ENCODE measurements at places on chromosomes 5 and 9.
A peak's percentile ranks its signal among the peaks of the same experiment; 100 is the strongest.

DNA sequence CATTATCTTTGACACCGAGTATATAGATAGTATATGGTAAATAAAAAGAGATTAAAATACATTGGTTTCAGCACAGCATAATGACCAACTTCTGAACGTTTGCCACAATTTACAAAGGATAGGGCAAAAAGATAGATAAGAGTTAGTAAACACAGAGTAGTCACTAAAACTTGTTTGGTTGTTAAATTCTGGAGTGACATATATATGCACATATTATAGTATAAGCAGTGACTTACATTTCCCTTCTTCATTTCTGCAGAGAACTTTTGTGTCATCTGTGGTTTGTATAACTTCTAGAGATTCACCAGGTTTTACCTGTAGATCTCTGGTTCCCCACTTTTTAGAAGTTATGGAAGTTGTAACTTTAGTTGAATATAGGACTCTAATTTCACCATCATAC lies 44.4 kb upstream of the RICTOR start:
- DNase-seq, result no peak

DNA sequence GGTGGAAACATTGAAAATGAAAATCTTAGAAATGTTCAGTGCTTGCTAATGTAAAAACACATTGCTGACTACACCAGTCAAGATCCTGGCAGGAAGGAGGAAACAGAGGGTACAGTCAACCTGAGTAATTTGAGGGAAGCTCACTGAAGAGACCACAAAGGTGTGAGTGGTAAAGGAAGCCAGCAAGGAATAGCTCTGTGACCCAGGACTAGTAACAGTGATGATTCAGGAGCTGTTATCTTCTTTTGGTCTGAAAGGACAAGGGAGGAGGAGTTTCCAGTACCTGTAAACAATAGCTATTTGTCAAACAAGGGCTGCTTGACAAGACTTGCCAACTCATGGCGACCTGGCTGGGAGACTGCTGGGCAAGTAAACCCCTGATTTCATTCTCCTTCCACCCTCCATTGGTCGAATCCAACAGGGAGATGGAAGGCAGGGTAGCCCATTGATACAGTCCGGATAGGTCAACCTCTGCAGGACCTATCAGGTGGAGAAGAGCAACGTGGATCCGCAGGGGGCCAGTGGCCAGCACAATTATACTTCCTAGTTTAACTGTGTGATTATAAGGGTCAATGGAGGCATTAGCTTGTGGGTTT lies 68.1 kb downstream of the MAMDC2 start:
- DNase-seq, result no peak

DNA sequence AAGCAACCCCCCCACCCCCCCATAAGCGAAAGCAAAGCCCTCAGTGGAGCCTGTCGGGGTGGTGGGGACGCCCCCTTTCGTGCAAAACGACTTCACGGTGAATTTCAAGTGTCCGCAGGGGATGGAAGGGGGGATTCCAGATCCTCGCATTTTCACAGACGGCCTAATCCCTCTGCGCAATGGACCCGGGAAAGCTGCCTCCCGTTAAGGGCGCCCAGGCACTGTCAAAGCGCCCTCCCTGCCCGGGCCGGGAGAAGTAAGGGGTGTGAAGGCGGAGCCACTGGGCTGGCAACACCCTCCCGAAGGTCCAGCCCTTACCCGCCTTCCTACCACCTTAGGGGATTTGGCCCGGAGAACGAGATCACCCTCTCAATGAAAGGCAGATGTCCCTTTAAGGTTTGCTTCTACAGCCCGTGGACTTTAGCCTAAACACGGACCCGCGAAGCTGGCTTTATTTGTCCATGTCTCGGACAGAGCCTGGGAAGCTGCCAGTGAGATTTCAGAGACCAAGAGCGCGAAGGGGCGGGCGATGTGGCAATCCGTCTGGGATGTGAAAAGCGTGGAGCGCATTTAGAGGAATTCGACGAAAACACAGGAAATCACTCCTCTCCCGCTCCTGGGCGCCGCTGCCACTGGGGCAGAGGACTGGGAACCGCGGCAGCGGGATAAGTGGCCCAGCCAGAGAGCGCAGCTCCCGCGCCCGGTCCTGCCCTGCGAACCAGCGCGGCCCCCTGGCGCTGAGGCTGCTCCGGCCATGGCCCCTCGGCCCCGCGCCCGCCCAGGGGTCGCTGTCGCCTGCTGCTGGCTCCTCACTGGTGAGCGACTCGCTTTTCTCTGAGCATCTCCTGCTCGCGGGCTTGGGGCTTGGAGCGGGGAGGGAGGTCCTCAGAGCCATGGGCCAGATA lies at the start of the genes ITGA1 and PELO:
Gene ITGA1 (plus strand): TSS at position 317 of the 905 bp plus-strand sequence. CDS start 438 bp downstream, at position 755.
Gene PELO (plus strand): TSS at position 317 of the 905 bp plus-strand sequence. CDS start 12,479 bp downstream, outside the sequence.
- peak; percentile 76 for DNase-seq

GRCh38 chr5:89721931-89722330 lies 687.6 kb downstream of the CETN3 start:
- DNase-seq, result no peak

DNA sequence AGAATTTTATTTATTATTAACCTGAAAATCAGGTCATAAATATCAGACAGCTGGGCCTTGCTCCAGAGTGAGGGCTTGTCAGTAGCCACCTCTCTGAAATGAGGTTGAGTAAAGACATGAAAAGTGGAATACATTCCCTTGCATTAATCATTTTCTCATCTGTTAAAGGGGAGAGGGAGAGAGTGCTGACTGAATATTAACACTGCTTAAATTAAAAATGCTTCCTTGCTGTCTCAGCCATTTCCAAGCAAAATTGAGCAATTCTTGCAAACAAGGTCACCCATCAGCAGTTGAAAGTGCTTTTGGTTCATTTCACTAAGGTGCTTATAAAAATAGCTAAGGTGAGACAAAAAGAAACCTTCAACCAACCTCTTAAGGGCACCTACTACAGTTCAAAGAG lies 102.8 kb downstream of the CMYA5 start:
- DNase-seq, result no peak

GRCh38 chr5:65020492-65020891 lies 251.8 kb downstream of the CWC27 start:
- DNase-seq, result no peak

- no peak for DNase-seq
These were observed 381.5 kb upstream of the CDH18 start for GRCh38 chr5:20369518-20369885.

GRCh38 chr5:19099195-19099594 lies 888.8 kb downstream of the CDH18 start:
- DNase-seq, result no peak

DNA sequence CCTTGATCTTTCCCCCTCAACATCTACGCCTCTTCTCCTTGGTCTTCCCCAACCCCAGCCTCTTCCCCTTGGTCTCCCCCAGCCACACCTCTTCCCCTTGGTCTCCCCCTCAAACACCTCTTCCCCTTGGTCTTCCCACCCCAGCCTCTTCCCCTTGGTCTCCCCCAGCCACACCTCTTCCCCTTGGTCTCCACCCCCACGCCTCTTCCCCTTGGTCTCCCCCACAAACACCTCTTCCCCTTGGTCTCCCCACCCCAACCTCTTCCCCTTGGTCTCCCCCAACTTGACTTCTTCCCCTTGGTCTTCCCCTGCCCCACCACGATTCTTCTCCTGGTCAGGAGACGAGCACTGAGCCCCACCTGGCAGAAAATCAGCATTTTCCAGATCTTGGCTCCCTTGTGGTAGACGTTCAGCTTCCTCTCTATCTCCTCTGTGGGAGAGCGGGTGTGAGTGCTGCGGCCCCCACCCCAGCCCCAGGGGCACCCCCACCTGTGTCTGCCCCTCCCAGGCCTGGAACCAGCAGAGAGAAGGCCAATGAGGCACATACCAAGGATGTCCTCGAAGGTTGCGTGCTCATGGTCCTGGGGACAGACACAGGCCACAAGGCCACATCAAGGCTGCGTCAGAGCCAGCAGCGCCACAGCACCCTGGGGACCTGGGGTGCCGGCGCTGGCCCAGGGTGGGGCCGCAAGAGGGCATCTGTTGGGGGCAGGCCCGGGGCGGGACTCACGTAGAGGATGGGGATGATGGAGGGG lies 7.0 kb downstream of the NSMF start:
- peak; percentile 33 for DNase-seq

DNA sequence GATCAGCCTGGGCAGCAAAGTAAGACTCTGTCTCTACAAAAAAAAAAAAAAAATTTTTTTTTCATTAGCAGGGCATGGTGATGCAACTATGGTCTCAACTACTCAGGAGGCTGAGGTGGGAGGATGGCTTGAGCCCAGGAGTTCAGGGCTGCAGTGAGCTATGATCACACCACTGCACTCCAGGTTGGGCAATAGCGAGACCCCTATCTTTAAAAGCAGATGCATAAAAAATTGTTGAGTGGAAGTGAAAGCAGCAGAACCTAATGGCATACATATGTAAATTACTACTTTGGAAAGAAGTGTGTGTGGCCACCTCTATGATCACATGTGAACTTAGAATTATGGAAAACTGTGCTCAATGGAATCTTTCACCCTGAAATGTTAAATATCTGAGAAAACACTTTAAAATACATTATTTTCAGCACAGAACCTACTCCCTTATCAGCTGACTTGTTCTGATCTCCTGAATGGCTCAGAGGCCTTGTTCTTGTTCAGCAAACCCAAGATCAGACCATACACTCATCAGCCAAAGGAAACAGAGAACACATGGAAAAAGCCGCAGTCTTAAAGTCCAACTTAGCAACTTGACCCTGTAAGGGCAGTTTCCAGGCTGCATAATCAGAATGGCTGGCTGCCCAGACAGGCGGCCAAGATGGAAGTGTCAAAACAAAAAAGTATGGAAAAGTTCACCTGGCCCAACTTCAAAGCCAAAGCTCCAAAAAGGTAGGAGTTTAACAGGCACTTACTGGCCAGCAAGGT lies 56.5 kb downstream of the SIL1 start:
- peak; percentile 68 for DNase-seq

DNA sequence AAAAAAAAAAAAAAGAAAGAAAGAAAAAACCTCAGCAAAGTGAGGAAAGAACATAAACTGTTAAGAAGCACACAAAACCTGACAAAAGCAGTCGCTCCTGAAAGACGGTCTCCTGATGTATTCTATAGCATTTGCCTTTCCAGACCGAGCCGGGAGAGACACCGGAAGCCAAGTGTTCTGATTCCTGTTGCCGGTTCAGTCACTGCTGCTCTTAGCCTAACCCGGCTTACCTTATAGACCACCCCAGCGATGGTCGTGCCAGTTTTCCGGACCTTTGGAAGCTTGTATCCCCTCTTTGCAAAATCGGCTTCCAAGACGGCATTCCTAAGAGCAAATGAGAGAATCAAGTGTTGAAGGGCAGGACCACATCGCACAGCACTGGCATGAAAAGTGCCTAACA lies 630 bp downstream of the PSMB7 start:
- no peak for DNase-seq

DNA sequence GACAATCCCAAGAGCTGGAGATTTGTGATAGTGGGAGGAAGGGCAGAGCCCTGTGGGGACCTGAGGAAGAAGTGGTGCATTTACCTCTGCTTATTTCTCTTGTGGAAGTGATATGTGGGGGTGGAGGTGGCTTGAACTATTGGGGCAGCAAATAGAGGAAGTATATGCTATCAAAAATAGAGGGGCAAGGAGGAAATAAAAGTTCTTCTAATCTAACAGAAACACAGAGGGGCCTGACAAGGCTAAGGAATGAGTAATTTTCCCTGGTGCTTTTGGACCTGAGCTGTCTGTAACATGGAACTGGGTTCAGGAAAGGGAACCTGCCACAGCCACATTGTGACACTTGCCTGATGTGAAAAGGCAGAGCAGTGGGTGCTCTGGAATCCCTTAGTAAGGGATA lies 378.6 kb upstream of the KLF4 start:
- no peak for DNase-seq

DNA sequence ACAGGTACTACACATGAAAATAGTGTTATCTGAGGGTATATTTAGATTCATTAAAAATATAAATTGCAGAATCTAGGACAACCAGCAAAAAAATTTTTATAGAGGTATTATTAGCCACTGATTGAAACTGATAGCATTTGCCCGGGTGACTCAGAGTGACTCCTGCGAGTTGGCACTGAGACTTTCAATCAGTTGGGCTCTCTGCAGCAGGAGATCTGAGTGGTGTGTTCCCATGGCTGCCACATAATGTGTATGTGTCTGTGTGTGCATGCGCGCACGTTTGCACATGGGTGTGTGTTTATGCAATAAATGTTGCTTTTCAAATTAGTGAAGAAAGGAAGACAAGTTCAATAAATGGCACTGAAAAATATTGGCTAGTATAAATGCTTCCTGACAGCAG lies 100.1 kb upstream of the MRPS30 start:
- no peak for DNase-seq

DNA sequence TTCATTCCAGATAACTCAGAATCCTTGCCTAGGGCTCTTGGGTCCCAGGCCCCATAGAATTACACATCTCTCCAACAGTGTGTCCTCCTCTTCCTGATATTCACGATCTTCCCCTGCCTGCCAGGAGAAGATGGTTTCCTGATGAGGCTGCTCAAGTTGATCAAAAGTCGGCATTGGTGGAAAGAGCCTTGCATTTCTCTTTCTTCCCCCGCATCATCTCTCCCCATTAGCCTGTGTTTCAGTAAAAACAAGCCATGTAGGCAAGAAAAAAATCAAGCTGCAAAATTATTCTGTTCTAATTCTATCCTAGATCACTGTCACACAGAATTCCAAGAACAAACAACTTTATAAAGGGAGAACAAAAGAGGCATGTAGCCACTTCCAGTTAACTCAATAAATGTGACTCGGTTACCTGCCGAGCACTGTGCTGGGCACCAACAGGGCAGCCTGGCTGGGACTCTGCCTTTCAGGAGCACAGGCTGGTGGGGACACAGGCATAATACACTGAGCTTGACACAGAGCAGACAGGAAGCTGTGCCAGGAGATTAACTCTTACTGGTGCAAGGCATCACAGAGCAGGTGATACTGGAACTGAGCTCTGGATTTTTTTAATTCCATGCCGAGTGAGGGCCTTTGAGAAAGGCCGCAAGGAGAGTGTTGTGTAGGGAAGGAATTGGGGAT lies 25.6 kb downstream of the TMOD1 start:
- DNase-seq, result no peak

DNA sequence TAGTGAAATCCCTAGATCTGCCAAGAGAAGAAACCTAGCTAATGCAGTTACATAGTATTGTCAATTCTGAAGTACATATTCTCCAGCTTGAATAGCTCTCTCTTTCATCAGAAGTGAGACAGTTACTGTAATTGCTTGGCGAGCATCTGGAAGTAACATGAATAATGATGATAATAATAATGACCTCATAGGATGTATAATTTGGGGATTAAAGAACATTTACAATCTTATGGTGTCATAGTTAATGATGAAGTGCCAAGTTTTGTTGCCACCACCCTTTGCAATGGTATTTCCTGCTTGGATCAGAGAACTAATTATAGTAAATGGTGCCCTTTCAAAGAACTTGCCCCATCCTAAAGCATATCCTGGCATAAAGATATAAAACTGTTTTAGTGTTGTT lies 201.4 kb downstream of the ADAMTSL1 start:
- no peak for DNase-seq

GRCh38 chr5:174970502-174970901 lies 246.1 kb downstream of the MSX2 start:
- no peak for DNase-seq

GRCh38 chr9:125887172-125887571 lies 140.0 kb downstream of the PBX3 start:
- no peak for DNase-seq

DNA sequence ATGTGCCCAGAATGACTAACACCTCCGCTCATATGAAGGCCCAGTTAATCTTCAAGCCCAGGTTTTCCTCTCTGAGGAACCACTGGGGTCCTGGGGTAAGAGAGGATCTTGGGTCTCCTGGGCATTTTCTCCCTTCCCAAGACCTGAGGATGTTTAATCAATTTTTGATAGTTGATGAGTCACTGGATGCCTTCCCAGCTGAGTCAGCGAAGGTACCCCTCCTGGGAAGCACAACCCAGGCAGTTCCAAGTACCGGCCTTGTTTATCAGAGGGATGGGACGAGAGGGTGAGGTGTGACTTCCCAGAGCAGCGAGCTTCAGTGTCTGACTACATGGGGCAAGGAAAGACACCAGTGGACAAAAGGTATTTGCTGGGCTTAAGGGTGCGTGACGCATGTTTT lies 119.6 kb upstream of the IL12B start:
- no peak for DNase-seq

Data from ovary (tissue), 10 donors.